ENCODE measurements at places on chromosomes 11 and 22.

DNA sequence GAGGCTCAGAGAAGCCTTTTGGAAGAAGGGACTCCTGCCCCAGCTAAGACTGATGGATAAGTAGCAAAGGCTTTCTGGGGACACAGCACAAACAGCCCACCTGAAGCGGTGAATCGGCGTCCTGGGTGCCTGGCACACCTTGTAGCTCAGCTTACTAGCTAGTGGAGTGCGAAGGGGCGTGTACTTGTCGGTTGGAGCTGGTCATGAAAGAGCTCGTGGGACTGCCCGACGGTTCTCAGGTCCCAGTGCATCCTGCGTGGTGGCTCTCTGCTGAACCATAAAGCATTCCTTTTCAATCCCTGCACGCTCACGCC is 690 bp upstream of the UVRAG start:
- DNase-seq: no peak

DNA sequence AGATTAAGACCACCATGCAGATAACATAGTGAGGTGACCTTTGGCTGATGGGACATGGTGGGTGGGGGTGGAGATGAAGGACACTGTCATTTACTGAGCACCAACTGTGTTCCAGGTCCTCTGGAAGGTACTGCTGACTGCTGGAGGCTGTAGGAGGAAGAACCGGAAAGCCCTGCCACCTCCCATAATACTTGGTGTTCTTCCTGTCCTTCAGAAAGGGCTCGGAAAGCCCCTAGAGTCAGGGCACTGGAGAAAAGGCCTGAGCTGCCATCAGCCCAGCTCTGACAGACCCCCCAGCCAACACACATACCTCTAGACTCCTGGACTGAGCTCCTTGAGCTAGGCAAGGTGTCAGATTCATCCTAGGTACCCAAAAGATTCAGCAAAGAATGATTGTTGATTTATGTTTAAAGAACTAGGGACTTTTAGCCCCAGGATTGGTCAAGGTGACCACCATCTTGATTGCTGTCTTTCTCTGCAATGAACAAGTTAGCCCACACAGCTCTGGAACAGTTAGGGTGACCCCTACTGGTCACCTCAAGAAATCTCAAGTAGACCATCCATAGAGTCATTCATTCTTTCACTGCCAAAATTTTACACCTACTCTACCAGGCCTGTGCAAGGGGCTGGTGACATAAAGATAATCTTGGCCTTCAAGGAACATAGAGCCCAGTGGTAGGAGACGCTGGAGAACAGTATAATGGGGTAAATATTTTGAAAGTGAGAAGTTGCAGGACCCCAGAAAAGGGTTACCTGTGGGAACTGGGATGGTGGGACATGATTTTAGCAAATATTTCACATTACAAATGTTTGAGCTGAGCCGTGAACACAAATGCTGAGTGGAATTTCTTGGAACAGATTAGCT is 39.4 kb downstream of the IRAG1 start:
- DNase-seq: no peak

DNA sequence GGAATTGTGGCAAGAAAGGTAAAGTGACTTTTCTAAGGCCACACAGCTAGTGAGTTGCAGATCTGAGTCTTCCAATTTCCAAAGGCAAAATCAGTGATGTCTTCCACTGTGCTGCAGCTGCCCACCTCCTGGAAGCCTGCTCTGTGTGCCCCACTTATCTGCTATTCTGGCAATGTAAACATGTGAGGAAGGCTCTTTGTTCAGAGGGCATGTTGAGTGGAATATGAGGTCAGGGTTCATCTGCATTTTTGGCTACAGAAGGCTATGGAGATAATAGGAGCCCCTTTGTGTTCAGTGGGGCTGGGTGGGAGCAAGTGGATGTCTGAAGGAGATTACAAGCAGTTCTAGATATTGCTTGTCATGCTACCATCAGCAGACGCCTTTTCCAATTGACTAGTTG is 396.2 kb downstream of the BUD13 start:
- DNase-seq: no peak

GRCh38 chr11:118180300-118180703 is 3.9 kb upstream of the SCN2B start:
- no peak for DNase-seq

- no peak for DNase-seq
Measured at GRCh38 chr22:49968831-49969661, 8.5 kb downstream of the PIM3 start.

DNA sequence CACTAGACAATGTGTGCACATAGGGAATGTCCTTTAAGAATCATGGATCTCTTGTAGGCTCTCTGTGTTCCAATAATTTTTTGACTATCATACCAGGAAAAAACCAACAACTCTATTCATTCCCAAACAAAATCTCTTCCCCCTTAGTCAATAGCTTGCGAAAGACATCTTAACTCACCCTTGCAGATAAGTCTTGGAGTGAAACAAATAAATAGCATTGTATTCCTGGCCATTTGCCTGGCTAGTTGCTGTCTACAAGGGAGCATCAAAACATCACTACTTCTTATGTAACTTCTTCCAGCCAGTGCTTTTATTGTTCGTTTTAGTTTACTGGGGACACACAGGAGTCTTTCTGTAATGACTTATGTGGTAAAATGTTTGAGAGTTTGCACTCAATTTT is 29.4 kb downstream of the SCN3B start:
- DNase-seq: no peak

DNA sequence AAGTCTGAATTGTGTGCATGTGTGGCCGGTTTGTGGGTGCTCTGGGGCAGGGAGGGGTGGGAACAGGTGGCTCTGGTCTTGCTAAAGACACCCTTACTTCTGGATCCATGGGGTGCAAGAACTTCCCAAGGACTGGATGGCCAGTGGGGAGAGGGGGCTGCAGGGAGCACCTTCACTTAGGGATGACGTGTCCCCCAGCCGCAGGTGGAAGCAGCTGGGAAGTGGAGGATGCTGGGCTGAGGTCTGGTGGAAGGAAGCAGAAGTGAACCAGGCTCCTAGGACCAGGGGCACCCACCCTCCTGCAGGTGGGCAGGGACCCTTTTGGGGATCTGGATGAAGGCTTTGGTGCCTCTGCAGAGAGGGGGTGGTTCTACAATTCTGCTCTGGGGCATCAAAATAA is 9.9 kb upstream of the MIEF1 start:
- DNase-seq: no peak

- no peak for DNase-seq
Measured at GRCh38 chr11:114819028-114819427, 140.7 kb downstream of the NXPE2 start.

- DNase-seq: no peak
Measured at GRCh38 chr22:36334081-36334820, 53.5 kb downstream of the MYH9 start.

DNA sequence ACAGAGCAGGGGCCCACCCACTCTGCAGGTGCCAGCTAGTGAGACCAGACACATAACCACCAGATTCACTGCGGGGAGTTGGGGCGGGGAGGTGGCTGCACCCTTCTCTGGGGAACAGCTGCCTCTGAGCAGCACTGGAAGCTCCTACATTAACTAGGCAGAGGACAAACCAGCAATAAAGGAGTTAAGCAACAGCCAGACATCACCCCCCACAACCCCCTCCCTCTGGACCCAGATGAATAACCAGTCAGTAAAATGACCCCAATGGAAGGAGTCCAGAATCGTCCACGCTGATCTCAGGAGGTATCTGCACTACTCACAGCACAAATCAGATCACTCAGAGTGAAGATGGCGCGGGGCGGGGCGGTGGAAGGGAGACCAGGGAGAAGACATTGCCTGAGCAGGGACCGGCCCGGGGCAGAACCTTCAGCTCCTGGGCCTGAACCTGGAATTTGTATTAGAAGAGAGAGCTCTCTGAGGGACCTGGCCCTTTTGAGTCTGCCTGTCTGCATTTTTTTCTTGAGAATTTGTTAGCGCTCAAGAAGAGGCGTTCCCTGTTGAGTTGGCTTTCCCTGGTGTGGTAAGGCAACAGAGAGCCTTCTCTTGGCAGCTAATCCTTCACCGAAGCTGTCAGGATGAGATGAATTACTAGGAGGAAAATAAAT is 125.5 kb upstream of the NCAM1 start:
- DNase-seq: no peak

- DNase-seq: no peak
Measured at GRCh38 chr11:115544422-115544948, 40.3 kb upstream of the CADM1 start.

DNA sequence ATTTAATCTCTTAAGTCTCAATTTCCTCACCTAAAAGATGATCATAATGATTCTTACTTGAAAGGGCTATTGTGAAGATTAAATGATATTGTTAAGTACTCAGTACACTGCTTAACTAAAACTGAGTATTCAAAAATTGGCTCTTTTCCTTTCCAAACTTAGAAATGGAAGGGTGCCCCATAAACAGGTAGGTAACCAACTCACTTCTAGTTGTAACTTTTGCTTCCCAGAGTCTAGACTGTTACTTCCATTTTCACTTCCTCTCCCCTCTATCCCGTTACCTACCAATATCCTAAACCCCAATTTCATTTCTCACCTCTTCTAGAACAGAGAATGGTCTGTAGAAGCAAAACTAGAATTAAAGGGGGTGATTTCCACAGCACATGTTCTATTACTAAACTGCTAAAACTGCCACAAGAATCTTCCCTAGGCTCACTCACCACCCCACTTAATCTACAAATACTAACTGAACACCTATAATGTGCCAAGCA is 50.0 kb downstream of the RRAS2 start:
- no peak for DNase-seq

GRCh38 chr11:117878314-117878938 is 2.0 kb upstream of the FXYD6 start:
- no peak for DNase-seq

DNA sequence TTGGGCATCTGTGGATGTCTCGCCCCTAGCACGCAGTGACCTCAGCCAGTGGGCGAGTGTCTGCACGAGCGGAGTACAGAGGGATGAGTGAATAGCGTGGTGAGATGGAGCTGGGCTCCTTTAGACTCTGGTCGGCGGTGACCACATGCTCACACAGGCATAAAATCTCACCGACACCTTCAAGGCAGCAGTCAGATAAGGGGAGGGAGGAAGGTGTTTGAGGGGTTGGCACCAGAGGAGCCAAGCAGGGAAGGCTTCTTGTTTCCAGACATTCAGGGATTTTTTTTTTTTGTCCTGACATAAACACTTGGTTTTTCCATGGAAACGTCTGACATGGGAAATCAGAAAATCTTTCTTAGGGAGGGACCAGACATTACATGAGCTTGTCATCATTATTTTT is 35.8 kb downstream of the GRIK4 start:
- no peak for DNase-seq

DNA sequence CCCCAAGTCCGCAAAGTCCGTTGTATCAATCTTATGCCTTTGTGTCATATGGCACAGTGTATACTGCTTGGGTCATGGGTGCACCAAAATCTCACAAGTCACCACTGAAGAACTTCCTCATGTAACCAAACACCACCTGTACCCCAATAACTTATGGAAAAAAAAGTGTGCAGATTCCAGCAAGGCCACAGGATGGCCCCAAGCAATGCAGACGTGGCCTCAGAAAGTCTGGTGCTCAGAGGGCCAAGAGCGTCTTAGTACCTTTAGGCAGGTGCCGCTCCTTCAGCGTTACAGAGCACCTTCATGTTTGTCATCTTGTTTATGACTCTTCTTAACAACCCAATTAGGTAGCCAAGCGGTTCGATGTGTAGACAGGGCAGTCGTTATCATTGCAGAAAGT is 65.3 kb downstream of the PRDM11 start:
- no peak for DNase-seq

DNA sequence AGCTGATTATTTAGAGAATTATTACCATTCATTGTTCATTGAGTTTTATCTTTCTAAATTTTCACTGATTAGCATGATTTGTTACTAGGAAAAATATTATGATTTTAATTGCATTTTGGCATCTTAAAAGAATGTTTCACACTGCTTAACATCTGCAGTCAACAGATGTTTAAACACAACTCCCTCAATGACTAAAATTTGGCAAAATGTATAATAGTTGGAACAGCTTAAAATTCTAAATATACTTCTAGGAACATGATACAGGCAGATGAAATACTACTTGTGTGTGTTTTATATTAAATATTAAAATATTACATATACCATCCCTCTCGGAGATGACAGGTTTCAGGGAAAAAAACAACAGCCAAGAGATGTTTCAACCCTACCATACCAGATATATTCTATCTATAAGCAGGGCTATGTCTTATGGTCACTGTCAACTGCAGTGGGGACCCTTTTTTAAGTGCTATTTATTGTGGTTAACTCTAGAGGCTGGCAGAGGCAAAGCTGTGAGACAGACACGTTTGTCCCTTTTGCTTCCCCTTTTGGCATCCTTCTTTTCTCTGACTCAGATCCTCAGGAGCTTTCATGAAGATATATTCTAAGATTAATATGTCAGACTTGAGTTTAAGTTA is 81.9 kb downstream of the BDNF start:
- no peak for DNase-seq

DNA sequence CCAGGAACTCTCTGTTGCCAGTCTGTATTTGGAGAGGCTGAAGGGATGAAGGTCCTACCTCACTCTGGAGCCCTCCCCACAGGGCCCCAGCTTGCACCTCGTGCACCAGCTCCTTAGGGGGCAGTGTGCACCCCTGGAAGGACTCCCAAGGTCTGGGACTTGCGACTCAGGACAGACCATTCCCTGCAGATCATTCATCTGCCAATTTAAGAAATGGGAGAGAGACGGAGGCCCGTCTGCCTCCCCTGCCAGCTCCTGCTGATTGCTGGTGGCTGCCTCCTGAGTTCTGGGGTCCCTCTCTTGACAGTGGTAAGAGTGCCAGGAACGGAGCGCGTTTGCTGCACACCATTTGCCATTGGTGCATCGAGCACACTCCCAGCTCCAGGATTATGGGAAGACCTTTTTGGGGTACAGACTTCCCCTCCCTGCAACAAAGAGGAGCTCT is 27.4 kb upstream of the MALAT1 start:
- DNase-seq: no peak

GRCh38 chr22:39396797-39397195 is 2.8 kb upstream of the TAB1 start:
- no peak for DNase-seq

DNA sequence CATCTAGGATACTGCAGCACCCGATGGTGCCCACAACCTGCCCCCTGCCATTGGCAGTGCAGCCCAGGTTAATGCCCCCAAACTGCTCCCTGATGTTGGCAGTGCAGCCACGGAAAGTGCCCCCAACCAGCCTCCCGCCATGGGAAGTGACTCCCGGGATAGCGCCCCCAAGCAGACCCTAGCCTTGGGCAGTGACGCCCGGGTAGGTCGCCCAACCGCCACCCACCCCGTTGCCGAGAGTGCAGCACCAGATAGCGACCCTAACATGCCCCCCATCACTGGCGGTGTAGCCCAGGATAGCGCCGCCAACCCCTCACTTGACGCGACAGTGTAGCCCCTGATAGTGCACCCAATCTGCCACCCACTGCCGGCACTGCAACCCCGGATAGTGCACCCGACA is 38.5 kb downstream of the C22orf42 start:
- DNase-seq: no peak

GRCh38 chr11:14320020-14320419 is 39.0 kb downstream of the RRAS2 start:
- DNase-seq: peak; percentile 77

- no peak for DNase-seq
Measured at GRCh38 chr11:69874984-69875624, 55.9 kb upstream of the FGF3 start.

- no peak for DNase-seq
Measured at GRCh38 chr22:21032037-21032867, at the start of gene SLC7A4. Gene SLC7A4, minus strand, starts transcription at chr22:21032561. Its CDS starts 749 bp downstream, at chr22:21031812.
